Bronchus fibroblast of lung (primary cell): ENCODE measurements at places on chromosomes 12 and 14. TPM values are rescaled to one million over a fixed set of nuclear protein-coding genes. Genes with fewer than 3 reads are reported as not detected.

The LAG3 gene
- 0.17 and 0.74 TPM in 2 replicates for total RNA-seq

The TTLL5 gene
- total RNA-seq = 17.1 and 18.5 TPM in 2 replicates

The HOXC11 gene
- total RNA-seq = not detected in 2 replicates

The EML1 gene
- total RNA-seq = 11.1 and 11.3 TPM in 2 replicates

The BAZ1A gene
- 16.2 and 23.7 TPM in 2 replicates for total RNA-seq

The DIO2 gene
- total RNA-seq = 0.34 and 0.45 TPM in 2 replicates

The IL26 gene
- total RNA-seq = not detected in 2 replicates

The PROX2 gene
- total RNA-seq = not detected in 2 replicates

The AQP2 gene
- total RNA-seq = not detected in 2 replicates

The RPL36AL gene
- total RNA-seq = 206 and 211 TPM in 2 replicates

The IFNG-AS1 gene
- total RNA-seq = not detected in 2 replicates

The MANSC4 gene
- total RNA-seq = not detected in 2 replicates

The PRKD1 gene
- 6.4 and 7.1 TPM in 2 replicates for total RNA-seq

The DAZAP2 gene
- 184 and 196 TPM in 2 replicates for total RNA-seq

The TMEM233 gene
- not detected in 2 replicates for total RNA-seq

The ZFHX2 gene
- total RNA-seq = 0.15 and 0.17 TPM in 2 replicates

The CLEC12A gene
- not detected in 2 replicates for total RNA-seq

The SLC2A13 gene
- 1.2 and 3.0 TPM in 2 replicates for total RNA-seq

The SERPINA9 gene
- total RNA-seq = 0.45 TPM in 1 of 2 replicates, not detected in the other

The APOF gene
- not detected in 2 replicates for total RNA-seq

The MYO1H gene
- not detected in 2 replicates for total RNA-seq

The PRKCH gene
- 5.1 and 5.2 TPM in 2 replicates for total RNA-seq

The GPRC5D gene
- not detected in 2 replicates for total RNA-seq

The KRT77 gene
- total RNA-seq = not detected in 2 replicates
